ENCODE measurements at places on chromosomes 1 and 21.

DNA sequence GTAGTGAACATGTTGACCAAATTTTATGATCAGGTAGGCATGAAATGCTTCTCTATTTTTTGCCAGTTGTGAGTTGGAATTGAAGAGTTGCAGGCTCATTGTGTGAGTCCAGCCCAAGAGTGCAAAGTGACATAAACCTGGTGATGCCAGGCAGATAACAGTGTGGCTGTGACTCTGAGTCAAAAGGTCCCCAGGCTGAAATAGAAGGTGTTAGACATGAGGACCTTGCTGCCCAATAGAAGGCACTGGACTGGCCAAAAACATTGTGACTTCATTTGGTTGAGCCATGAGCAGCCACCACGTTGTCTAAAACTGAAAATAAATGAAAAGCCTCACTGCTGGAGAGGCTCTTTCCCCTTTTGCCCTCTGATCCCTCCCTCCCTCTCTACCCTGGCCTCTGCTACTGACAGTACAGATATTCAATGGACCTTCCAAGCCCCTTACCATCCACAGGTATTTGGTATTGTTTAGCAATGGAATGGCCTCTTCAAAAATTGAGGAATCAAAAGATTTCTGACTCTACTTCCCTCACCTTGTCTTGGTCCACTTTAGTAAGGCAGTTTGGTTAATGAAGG is 67.8 kb upstream of the ABCD3 start:
- no peak for DNase-seq

GRCh38 chr1:28045777-28046176 is 42.6 kb downstream of the EYA3 start:
- DNase-seq: no peak

- DNase-seq: no peak
These were observed 16.8 kb upstream of the ITLN1 start for GRCh38 chr1:160901768-160902167.

GRCh38 chr1:224488806-224489499 is 54.4 kb upstream of the WDR26 start:
- DNase-seq: no peak

DNA sequence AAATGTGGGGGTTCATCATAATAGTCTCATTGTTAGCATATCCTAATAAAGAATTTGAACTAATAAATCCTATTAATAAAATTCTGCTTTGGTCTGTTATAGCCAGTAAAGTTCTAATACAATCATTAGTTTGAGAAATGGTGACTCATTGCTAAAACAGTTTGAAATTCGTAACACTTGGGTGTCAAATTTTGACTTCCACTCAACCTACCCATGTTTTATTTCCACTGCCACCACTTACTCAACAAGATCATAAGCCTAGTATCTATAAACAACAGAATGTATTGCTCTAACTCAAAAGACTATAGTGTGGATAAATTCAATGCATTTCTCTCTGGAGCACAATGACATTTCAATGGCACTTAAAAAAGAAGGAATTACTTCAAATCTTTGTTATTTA is 29.1 kb downstream of the LGALS8 start:
- DNase-seq: no peak

DNA sequence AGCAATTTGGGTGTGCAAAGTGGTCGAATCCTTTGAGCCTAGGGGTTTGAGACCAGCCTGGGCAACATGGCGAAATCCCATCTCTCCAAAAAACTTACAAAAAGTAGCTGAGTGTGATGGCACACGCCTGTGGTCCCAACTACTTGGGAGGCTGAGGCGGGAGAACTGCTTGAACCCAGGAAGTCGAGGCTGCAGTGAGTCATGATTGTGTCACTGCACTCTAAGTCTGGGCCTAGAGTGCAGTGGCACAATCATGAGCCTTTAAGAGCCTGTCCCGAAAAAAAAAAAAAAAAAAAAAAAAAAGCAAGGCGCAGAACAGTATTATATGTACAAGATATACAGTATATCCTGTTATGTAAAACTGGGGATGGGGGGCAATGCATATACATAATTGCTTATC is 25.1 kb upstream of the HTR1D start:
- no peak for DNase-seq

DNA sequence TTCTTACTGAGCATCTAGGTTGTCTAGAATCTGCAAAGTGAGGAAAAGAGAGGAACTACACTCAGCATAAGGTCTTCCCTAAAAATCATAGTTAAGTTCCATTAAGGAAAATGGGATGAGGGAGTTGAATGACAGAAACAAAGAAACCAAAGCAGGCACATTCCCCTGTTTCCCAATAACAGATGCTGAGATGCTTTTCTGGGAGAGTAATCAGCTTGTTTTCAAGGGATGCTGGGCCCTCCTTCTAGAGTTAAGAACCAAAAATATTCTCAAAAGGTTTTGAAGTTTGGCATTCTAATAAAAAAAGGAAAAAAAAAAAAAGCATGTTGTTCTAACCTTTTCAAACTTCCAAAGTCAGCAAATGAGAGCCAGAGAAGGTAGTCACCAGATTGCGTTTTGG is 105.2 kb upstream of the ZNF648 start:
- DNase-seq: no peak

- DNase-seq: no peak
These were observed 14.5 kb downstream of the POGZ start for GRCh38 chr1:151444783-151445177.
